ENCODE measurements at places on chromosomes 16 and 17.

- DNase-seq, result no peak
Measured at GRCh38 chr17:29740017-29740416, 117.3 kb upstream of the CORO6 start.

GRCh38 chr17:43676471-43676870 is 14.7 kb upstream of the MEOX1 start:
- DNase-seq, result peak; percentile 26

- no peak for DNase-seq
Measured at GRCh38 chr17:46782250-46782953, 36.1 kb downstream of the WNT3 start.

- no peak for DNase-seq
Measured at GRCh38 chr17:63954402-63955063, 18.2 kb downstream of the SCN4A start.

- DNase-seq, result no peak
Measured at GRCh38 chr17:49858796-49859195, 10.9 kb upstream of the TAC4 start.

GRCh38 chr17:81426393-81427172 is 31.3 kb downstream of the BAHCC1 start:
- DNase-seq, result no peak

- DNase-seq, result peak; percentile 25
Measured at GRCh38 chr17:73588891-73589290, 55.4 kb downstream of the SDK2 start.

DNA sequence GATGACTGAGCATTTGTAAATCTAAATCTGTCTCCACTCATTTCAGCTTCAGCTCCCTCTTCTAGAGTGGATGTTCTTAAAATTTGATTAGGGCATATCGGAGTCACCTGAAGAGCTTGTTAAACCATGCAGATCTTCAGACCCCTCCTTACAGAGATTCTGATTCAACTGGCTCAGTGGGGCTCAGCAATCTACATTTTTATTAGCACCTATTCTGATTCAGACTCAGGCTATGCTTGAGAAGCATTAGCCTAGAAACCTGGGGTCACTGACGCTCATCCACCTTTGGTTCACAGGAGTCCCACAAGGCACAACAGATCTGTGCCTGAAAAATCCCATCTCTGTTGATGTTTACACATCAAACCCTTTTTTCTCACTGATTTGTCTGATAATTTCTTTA is 365.6 kb downstream of the GRIN2A start:
- DNase-seq, result no peak

DNA sequence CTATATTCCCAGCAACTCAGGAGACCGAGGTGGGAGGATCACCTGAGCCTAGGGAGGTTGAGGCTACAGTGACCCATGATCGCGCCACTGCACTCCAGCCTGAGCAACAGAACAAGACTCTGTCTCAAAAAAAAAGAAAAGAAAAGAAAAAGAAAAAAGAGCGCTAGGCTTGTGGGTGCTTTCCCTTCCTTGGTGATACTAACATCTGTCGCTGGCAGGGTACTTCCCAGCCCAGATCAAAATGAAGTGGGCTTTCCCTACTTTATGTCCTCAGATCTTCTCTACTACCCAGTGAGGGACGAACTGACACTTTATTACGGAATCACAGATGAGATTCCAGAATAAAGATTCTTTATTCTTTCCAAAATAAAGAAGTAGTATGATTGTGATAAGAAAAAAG is 103.8 kb upstream of the NOL11 start:
- DNase-seq, result no peak

- no peak for DNase-seq
Measured at GRCh38 chr16:68131813-68132706, 46.9 kb downstream of the NFATC3 start.

DNA sequence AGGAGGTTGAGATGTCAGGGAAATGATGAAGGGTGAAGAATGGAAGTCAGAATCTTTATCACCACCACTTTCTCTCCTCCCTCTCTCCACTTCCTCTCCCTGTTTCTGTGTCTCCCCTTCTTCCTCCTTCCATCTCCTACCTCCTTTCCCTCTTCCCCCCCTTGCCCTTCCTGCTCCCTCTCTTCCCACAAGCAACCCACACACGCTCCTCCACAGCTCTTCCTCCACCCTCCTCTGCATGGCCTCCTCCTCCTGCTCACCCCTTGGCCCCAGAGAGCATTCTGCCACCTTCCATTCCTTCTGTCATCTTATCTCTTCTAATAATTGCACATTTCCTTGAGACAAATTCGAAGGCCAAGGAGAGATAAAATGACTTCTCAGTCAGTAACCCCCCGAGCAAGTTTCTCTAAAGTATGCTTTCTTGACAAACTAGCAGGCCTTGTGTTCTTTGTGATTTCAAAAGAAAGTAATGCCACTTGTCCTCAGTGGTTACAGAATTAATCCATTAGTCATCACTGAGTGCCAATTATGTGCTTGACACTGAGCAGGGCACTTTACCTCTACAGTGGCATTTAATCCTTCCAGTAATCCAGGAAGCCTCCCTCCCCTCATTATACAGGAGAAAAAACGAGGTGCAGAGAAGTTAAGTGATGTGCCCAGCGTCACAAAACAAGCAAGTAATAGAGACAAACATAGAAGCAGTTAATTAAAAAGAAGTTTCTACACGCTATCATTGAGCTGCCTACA is 72.3 kb upstream of the CCL1 start:
- no peak for DNase-seq

DNA sequence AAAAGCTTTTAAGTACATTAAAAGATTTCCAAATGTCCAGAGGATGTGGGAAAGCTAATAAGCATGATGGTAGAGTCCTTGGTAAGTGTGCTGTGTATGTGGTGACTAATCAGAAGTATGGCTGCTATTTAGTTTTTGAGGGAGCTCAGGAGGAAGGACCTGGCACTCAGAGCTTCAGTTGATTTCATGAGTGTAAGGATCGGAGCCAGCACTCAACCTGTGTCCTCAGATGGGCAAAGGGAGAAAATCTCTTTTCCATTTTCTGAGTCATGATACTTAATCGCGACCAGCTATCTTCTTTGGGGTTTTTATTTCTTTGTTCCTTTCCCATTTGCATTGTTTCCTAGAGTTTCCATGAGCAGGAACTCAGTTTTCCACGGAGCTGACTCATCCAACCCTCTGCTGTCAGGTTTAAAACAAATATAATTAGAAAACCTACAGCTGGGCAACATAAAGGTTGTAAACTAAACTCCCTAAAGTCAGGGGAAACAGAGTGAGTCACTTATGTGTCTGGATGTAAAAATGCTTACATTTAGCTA is 125.4 kb downstream of the MAP2K6 start:
- DNase-seq, result peak; percentile 70

DNA sequence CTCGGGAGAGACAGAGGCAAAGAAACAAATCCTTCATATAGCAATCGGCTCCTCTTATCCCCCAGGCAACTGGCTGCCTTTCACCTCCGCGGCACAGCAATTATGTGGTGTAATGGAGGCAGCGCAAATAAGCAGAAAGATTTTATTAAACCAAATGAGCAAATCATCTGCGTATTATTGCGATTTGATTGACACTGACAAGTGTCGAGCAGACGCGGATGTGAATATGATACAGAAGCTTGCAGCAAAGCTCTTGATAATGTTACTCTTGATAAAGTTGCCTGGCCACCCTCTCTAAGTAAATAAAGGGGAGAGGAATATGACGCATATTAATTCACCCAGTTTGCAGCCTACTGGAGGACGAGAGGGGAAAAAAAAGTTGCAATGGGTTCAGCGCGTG is 26.5 kb upstream of the AKTIP start:
- no peak for DNase-seq

DNA sequence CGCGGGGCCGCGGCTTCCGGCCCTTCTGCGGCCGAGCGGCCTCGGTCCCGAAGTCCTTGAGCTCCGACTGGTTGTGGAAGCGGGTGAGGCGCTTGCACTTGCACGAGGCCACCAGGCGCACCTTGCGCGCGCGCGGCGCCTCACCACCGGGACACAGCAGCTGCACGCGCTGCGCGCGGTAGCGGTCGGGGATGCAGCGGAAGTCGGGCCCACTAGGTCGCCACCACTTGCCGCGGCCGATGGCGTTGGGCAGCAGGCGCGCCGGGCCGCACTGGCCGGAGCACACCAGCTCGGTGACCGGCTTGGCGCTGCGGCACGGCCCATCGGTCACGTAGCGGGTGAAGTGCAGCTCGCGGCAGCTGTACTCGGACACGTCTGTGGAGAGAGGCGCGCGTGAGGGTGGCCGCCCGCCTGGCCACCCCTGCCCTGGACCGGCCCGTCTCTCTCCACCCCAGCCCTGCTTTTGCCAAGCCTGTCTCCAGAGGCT is 3.2 kb downstream of the SOST start:
- no peak for DNase-seq
